Right renal cortex interstitium (tissue), 3 donors: ENCODE measurements at places on chromosomes 1 and 21.

- DNase-seq: no peak
These were observed 5.4 kb downstream of the NRIP1 start for GRCh38 chr21:15059397-15059796.

GRCh38 chr21:45972716-45973474 is 8.7 kb upstream of the COL6A1 start:
- peak; percentile 87 for DNase-seq

DNA sequence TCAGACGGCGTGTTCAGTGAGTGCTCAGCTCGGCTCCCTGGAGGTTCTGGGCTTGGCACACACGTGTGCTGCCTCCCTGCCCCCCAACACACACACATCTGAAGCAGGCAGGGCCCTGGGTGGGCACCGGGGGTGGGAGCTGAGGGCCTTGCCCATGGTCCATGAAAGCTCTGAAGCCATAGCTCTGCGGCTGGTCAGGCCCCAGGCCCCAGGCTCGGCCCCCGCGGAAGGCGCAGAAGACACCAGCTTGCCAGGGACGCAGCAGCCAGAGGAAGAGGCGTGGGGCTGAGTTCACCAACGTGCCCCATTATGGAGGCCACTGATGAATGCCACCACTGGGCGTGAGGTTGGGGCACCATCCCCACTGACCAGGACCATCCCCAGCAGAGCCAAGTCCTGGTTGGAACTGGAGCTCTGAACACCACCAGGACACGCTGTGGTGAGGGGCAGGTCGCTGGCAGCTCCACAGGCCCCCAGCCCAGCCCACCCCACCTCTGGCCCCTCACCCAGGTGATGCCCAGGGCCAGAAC is 4.2 kb downstream of the AURKAIP1 start:
- DNase-seq: no peak

DNA sequence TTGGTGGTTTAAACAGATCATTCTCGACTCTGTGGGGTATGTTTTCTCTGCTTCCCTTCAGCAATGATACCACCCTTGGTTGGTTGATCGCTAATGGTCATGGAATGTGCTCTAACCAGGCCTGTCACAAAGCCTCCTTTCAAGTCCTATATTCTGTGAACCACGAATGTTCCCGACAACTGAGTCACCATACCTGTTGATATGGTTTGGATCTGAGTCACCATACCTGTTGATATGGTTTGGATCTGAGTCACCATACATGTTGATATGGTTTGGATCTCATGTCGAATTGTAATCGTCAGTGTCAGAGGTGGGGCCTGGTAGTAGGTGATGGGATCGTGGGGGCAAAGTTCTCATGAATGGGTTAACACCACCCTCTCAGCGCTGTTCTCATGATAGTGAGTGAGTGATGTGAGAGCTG is 10.2 kb upstream of the CAMK2N1 start:
- no peak for DNase-seq

DNA sequence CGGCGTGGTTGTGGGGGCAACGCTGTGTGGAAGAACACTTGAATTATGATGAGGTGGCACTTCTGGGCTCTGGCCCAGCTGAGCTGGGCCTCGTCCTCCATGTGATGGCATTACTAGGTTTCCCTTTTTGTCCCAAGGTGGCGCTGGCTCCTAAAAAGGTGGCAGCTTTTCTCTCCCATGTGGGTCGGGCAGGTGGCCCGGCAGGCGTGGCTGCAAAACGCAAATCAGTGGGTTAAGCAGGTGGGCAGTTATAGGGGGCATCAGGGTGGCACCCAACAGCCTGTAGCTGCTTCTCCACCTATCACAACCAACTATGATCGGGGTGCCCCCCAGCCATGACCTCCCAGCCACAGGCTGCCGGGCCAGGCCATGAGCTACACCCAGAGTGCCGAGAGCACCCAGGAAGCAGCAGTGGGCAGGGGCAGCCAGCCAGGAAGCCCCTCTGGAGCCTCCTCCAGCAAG is 59.6 kb downstream of the KCNAB2 start:
- DNase-seq: no peak

- peak; percentile 38 for DNase-seq
These were observed 944 bp upstream of the AGO3 start for GRCh38 chr1:35929730-35930592.

DNA sequence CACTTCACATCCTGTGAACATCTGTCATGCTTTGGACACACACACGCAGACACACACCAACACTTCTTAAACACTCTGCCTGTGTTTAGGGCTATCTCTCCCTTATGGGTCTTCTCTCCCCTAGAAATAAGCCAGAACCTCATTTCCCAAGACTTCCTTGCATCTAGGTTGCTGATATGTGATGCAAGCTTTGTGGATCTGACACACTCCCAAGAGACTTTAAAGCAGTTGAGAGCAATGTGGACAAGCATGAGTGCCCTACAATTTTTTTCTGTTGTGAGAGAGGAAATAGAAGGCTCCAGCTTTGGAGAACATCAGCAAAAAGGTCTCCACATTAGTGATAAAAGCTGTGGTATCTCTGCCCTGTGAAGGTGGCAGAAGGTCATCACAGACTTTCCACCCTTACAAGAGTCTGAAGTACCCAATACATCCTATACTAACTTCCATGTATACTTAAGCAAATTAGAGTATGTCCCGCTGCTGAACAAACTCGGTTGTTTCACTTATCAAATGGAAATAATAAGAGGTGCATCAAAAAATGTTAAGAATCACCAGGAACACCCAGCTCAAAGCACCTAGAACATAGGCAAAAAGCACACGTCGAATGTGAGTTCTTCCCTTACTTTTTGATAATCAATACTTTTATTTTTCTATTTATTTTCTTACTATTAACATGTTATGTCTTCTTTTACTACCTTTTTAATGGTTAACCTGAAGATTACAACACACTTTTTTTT is 267.6 kb downstream of the SETD4 start:
- no peak for DNase-seq

DNA sequence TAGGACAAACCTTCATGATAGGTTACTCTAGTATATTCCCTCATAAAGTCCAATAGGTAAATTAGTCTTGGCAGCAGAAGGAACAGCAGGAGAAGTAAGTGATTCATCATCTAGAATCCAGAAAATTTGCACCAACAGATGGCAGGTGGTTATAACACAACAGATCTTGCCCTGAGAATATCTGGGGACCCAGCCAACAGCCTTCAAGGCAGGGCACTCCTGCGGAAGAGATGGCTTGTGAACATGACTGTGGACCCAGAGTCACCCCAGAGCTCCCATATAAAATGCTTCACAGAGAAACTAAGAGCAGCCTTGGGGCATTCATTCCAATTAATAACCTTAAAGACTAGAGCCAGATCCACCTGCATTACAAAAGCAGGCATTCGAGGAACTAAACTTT is 7.9 kb upstream of the PLA2G2C start:
- DNase-seq: no peak

GRCh38 chr1:236888126-236888525 is 93.0 kb downstream of the MTR start:
- DNase-seq: no peak

DNA sequence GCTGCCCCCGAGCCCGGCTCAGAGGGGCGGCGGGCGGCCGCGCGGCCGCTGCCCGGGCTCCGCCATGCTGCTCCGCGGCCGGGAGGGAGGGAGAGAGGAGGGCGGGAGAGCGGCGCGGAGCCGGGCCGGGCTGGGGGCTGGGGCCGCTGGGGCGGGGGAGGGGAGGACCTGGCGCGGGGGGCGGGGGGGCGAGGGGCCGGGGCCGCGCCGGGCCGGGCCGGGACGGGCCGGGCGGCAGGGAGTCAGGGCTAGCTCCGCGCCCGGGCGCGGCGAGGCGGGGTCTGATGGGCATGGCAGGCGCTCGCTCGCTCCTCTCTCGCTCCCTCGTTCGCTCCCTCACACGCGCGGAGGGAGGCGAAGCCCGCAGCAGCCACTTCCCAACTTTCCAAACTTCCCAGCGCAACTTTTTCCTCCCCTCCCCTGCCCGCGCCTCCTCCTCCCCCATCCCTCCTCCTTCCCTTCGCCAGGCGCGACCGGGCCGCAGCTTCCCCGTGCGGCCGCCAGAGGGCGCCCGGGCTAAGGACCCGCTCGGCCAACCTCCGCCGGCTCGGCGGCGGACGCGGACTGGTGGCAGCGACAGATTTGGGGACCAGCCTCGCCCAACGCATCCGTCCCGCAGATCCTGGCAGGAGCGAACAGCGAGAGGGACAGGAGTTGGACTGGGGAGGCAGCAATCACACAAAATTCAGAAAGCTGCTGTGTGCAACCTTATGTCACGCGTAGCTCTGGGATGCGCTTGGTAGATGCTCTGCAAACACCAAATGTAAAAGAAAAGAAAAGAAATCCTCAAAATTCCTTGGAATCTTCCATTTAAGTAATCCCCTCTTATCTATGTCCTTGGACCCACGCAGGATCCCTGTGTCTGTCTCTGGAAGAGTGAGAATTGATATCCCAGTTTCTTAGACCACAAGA is at the start of gene TRABD2B:
Gene TRABD2B, minus strand, starts transcription at position 97 of the 912 bp plus-strand sequence.
- peak; percentile 75 for DNase-seq

GRCh38 chr1:62233926-62234450 is 39.3 kb downstream of the L1TD1 start:
- no peak for DNase-seq
